Metanephros (tissue), 2 donors: ENCODE measurements at places on chromosomes 5 and 9. TPM values are rescaled to one million over a fixed set of nuclear protein-coding genes. Genes with fewer than 3 reads are reported as not detected.

SHOC1 gene
- total RNA-seq, result 1.2 TPM

TMOD1 gene
- 17.2 TPM for total RNA-seq

KCTD16 gene
- 2.8 TPM for total RNA-seq

SLC4A9 gene
- 21.8 TPM for total RNA-seq

PRDM9 gene
- not detected for total RNA-seq

LCN12 gene
- 10.2 TPM for total RNA-seq

CCL27 gene
- not detected for total RNA-seq

RPS14 gene
- 2,051 TPM for total RNA-seq

NKD2 gene
- total RNA-seq, result 36.5 TPM

TSLP gene
- 0.12 TPM for total RNA-seq

DMRT3 gene
- total RNA-seq, result 0.58 TPM

ANKRD18A gene
- 2.9 TPM for total RNA-seq

RASEF gene
- total RNA-seq, result 6.1 TPM

ZBED3 gene
- total RNA-seq, result 11.3 TPM

ADAMTS13 gene
- 6.0 TPM for total RNA-seq

FOXB2 gene
- total RNA-seq, result not detected

LMX1B gene
- 4.1 TPM for total RNA-seq

CNTFR gene
- total RNA-seq, result 19.5 TPM

CAVIN4 gene
- 38.4 TPM for total RNA-seq

ZNF366 gene
- 4.4 TPM for total RNA-seq

ERBIN gene
- total RNA-seq, result 126 TPM

F12 gene
- 0.29 TPM for total RNA-seq

ANGPTL2 gene
- total RNA-seq, result 17.6 TPM

SLC1A3 gene
- 5.2 TPM for total RNA-seq

PCDHA6 gene
- 0.88 TPM for total RNA-seq

CCDC187 gene
- 3.0 TPM for total RNA-seq

TLE1 gene
- 90.2 TPM for total RNA-seq

MOB3B gene
- total RNA-seq, result 13.3 TPM

ACOT12 gene
- 1.3 TPM for total RNA-seq

TMEM203 gene
- 32.5 TPM for total RNA-seq

GFM2 gene
- total RNA-seq, result 47.5 TPM

MCC gene
- 57.7 TPM for total RNA-seq

KLF4 gene
- 17.3 TPM for total RNA-seq

ANXA2R gene
- total RNA-seq, result 4.3 TPM

ARHGEF39 gene
- total RNA-seq, result 2.9 TPM

CAAP1 gene
- total RNA-seq, result 20.6 TPM

FST gene
- 15.9 TPM for total RNA-seq

UGT3A1 gene
- 34.4 TPM for total RNA-seq

ABO gene
- 5.1 TPM for total RNA-seq

SPINK7 gene
- not detected for total RNA-seq

OTP gene
- total RNA-seq, result not detected

GHR gene
- total RNA-seq, result 21.6 TPM

PCBD2 gene
- 11.2 TPM for total RNA-seq

PKD2L2 gene
- 0.53 TPM for total RNA-seq

PCDHB7 gene
- total RNA-seq, result 4.4 TPM

GPBP1 gene
- 88.4 TPM for total RNA-seq
